ENCODE measurements at places on chromosomes 7 and 10. TPM values are rescaled to one million over a fixed set of nuclear protein-coding genes. Genes with fewer than 3 reads are reported as not detected.
A peak's percentile ranks its signal among the peaks of the same experiment; 100 is the strongest.

TNKS2 gene
- 24.6 TPM for total RNA-seq

NSUN5 gene
- 21.5 TPM for total RNA-seq

- DNase-seq, result no peak
- H3K36me3 ChIP-seq, result no peaks in the 10 kb centered on the region
- no peak overlapping the region for H3K4me3 ChIP-seq
Observed at GRCh38 chr10:6995341-6995740, 415.3 kb upstream of the PRKCQ start.

GRCh38 chr7:101216001-101216859 lies 1.2 kb downstream of the PLOD3 start:
- DNase-seq, result no peak
- H3K27me3 ChIP-seq, result no peaks in the 10 kb centered on the region
- H3K36me3 ChIP-seq, result peaks cover 40% of the 10 kb centered on the region

- peak overlapping the region; percentile 64 for H3K27ac ChIP-seq
- peaks cover 11% of the 10 kb centered on the region for H3K4me1 ChIP-seq
- H3K27me3 ChIP-seq, result no peaks in the 10 kb centered on the region
Observed at GRCh38 chr10:110901954-110902819, 16.8 kb downstream of the BBIP1 start.

DNA sequence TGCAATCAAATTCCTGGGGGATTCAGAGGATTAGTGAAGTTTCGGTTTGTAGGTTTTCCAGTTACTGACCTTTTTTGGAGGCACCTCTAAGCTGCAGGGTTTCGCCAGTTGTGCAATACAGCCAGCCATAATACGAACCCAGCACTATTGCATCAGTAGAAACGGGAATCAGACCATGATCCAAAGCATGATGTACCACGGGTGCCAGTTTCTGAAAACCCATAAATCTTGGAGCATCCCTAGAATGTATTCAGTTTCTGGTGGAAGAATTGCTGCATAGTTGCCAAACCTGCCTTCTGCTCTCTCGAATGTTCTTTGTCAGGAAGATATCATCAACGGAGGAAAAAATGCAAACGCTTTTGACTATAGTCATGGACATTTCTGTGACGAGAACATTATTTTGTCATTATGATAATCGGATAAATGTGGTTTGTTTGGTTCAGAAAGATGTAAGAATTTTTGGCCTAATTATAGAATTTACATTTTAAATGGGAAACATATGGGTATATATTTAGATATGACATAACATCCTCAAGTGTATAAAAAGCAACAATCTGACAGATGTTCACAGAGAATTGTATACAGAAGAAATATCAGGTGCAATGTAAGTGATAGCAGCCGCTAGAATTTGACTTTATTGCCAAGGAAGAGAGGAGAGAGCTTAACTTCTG lies 186.2 kb upstream of the PRKCQ start:
- no peak overlapping the region for H3K27ac ChIP-seq
- DNase-seq, result no peak
- no peaks in the 10 kb centered on the region for H3K4me1 ChIP-seq
